Osteocyte (in vitro differentiated cells): ENCODE measurements at places on chromosomes 7 and 10. TPM values are rescaled to one million over a fixed set of nuclear protein-coding genes. Genes with fewer than 3 reads are reported as not detected.

Gene LRIT1
- not detected in 2 replicates for total RNA-seq

Gene CYP2W1
- total RNA-seq: not detected in 2 replicates

Gene GIMAP4
- total RNA-seq: not detected in 2 replicates

Gene LRRN3
- 0.55 and 0.56 TPM in 2 replicates for total RNA-seq

Gene DNAH11
- total RNA-seq: not detected in 2 replicates

Gene TACR2
- total RNA-seq: not detected in 2 replicates
